ENCODE measurements at places on chromosomes 12 and 14. TPM values are rescaled to one million over a fixed set of nuclear protein-coding genes. Genes with fewer than 3 reads are reported as not detected.

DNA sequence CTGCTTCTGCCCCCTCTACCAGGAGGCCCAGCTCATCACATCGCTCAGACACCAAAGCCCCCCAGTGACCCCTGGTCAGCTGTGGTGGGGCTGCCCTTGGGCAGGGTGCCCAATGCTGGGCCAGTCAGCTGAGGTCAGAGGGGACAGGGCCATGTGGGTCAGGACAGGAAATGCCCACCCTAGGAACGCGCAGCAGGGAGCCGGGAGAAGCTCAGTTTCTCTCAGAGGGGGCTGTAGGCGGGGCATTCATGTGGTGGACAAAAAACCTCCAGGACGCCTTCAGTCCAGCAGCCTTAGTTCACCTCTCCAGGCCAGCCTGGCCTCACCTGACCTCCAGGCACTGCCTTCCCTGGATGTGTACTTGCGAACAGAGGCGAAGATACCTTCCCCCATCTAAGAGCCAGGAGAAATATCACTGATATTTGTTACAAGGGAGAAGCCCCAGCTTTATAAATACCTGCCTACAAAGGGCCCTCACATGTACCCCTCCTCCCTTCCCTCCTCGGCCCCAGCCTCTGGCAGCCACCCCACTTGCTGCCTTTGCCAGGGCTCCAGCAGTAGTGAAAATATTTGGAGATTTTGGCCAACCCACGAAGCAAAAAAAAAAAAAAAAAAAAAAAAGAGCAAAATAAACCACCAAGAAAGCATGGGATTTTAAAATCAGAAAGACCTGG, 41.9 kb upstream of the PLEKHG6 start:
- no peak for DNase-seq

The SLC38A4 gene
- 0.46 TPM for total RNA-seq

The SLC25A21 gene
- 2.0 TPM for total RNA-seq

The TAS2R8 gene
- total RNA-seq, result not detected

DNA sequence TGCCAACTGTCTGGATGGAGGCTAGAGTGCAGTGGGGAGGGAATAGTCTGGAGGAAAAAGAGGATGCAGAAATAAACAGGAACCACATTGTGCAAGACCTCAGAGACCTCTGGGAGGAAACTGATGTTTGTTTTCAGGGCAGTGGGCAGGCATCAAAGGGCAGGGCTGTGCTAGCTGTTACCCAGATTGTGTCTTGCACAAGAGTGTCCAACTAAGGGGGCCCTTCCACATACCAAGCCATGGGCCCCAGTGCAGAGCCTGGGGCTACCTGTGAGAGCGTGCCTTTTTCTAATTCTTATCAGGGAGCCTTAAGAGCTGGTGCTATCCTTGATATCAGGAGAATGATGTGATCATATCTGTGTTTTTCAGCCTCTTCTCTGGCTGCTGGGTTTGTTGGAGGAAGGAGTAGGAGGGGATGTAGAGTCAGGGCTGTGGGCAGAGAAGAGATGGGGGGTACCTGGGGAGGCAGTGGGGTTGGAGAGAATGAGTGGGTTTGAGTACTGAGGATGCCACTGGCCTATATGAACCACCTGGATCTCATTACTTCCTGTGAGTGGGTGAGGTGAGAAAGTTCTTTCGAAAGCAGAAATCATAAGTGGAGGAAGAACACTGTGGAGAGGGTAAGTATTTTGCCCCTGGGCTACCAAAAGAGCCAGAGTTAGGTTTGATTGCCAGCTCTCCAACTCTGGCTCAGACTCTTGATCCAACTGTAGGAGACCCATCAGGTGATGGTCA, 259.2 kb upstream of the CRY1 start:
- no peak for DNase-seq

The PTPRR gene
- 0.78 TPM for total RNA-seq

- DNase-seq, result no peak
Observed at GRCh38 chr12:65666876-65667275, 157.4 kb upstream of the HMGA2 start.

DNA sequence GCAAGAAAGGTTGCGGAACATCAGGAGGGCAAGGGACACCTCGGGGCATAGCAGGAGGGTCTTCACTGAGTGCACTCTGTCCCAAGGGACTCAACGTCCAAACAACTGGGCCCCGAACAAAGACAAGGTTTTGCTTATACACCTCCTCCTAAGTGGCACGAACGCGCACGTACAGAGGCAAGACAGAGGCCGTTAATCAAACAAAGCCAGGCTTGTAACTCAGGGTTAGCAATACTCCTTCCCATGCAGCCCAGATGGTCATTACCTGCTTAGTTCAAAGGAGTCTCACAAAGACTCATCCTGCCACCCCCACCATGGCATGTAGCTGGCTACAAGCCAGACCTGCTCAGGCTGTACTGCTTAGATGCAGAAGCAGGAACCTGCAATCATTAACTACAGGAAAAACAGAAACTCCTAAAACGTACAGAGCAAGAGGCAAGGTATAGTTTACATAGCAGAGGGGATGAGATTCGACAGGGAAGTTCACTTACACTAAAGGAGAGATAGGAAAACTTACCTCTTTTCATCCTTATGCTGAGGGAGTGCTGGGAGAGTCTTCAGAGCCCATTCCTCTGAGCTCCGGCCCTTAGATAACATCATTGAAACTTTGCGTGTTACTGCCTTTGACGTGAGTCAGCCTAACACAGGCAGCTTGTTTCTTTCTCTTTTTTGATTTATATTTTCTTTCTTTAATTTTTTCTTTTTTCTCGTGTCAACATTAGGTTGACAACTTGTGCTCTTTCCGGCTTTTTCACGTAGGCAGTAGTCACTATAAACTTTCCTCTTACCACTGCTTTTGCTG, 1319.1 kb downstream of the TMEM121 start:
- DNase-seq, result peak; percentile 61

DNA sequence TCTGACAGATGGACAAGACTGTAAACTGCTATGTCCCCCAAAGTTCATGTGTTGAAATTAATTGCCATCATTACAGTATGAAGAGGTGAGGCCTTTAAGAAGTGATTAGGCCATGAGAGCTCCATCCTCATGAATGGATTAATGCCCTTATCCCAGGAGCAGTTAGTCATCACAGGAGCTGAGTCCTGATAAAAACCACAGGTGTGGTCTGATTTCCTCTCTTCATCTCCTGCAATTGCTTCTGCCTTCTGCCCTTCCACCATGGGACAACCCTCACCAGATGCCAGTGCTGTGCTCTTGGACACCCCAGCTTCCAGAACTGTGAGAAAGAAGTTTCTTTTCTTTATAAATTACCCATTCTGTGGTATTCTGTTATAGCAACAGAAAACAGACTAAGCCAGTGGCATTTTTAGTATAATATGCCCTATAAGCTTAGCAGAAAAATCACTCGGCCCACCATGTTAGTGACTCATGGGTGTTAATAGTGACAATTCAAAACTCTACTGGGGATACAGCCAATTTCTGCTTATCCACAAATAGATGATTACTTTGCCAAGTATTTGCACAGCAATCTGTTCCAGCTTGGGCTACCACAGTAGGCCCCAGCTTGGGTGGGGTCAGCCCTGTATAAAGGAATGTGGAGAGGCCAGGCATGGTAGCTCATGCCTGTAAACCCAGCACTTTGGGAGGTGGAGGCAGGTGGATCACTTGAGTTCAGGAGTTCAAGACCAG, 129.0 kb upstream of the BCL2L14 start:
- DNase-seq, result no peak

GRCh38 chr12:22677781-22678574, 53.0 kb downstream of the ETNK1 start:
- DNase-seq, result no peak

DNA sequence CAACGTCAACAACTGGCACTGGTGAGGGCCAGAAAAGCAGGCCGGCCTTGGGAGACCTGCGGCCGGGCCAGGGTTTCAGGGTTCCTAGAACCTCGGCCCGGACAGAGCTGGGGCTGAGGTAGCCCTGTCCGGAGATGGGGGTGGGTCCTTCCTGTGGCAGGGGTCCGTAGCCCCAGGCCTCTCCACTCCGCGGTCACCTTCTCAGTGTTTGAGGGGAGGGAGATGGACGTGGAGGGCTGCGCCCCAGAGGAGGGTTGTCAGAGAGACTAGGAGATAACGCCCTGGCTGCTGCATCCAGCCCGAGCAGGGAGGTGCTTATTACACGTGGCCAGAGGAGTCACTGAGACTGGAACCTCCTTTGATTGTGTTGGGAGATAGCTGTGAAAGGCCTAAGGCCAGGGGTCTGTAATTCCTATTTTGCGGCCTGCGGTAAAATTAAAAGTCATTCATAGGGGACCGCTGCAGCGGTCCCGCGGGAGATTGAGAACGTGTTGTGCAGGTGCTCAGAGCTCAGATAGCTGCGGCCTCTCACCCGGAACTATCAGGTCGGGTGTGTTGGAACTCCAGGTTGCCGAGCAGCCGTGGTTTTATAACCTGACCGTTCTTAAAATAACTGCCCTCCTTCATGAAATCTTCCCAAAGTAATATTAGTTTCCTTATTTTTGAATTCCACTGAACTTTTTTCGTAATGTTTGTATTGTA, 507 bp downstream of the AHSA1 start:
- no peak for DNase-seq

DNA sequence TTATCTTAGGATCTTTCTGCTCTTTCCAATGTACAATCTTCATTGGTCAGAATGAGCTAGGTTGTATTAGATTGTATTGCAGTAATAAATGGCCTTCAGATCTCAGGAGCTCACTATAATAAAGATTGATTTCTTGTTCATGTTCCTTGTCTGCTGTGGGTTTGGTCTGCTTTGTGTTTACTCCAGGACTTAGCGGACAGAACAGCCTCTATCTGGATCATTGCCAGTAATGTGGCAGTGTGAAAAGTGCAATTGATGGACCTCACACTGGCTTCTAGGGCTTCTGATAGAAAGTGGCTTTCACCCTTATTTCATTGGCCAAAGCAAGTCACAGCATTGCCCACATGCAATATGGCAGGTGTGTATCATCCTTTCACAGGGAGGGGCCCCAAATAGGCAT, 81.2 kb downstream of the BTG1 start:
- no peak for DNase-seq

GRCh38 chr12:58750484-58750883, 169.8 kb downstream of the LRIG3 start:
- DNase-seq, result no peak

The HPD gene
- total RNA-seq, result 0.22 TPM

The TMPRSS12 gene
- not detected for total RNA-seq

The HOMEZ gene
- 7.8 TPM for total RNA-seq

- DNase-seq, result no peak
Observed at GRCh38 chr14:54010981-54011380, 54.4 kb upstream of the BMP4 start.

DNA sequence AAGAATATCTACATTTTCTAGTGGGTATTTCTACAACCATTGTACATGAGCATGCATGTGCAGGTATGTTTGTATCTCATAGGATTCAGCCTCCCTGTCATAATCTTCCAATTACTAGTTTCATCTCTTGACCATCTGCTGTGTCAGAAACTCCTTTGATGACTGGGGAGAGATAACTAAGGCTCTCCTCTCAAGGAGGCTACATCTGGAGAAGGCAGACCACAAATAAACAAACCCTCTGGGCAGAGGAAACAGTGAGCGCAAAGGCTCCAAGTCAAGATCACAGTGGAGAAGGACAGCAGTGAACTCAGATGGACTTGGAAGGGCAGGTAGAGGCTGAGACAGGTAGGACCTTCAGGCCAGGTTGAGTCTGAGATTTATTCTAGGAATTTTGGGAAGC, 166.4 kb downstream of the PELI2 start:
- no peak for DNase-seq

DNA sequence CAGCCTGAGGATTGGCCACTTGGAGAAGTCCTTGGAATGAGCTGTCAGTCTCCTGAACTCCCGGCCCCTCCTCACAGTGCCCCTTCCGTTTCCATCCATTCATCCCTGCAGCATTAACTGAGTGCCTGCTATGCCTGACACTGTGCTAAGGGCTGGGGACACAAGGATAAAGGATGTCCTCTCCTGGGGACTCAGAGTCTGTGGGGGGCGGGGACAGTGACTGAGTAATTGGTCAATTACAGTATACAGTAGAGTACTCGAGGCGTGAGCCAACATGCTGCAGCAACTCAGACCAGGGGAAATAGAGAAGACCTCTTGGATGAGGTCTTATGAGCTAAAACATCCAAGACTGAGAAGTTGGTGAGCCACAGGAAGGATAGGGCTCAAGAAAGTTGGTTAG, 43.4 kb upstream of the PWP1 start:
- DNase-seq, result no peak

DNA sequence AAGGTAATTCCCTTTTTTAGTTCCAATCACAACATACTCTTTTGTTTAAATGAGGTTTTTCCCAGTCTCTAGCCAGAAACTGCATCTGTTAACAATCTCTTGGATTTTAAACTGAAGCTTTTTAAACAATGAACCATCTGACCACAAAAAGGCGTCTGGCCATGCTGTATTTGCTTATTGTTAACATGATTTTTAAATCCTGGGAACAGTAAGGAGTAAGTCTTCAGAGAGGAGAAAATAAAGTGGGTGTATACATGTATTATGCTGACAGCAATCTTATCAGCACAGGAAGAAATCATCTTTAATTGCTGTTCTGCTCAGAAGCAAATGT, 106.2 kb downstream of the DAAM1 start:
- DNase-seq, result no peak

The RDH12 gene
- total RNA-seq, result not detected

DNA sequence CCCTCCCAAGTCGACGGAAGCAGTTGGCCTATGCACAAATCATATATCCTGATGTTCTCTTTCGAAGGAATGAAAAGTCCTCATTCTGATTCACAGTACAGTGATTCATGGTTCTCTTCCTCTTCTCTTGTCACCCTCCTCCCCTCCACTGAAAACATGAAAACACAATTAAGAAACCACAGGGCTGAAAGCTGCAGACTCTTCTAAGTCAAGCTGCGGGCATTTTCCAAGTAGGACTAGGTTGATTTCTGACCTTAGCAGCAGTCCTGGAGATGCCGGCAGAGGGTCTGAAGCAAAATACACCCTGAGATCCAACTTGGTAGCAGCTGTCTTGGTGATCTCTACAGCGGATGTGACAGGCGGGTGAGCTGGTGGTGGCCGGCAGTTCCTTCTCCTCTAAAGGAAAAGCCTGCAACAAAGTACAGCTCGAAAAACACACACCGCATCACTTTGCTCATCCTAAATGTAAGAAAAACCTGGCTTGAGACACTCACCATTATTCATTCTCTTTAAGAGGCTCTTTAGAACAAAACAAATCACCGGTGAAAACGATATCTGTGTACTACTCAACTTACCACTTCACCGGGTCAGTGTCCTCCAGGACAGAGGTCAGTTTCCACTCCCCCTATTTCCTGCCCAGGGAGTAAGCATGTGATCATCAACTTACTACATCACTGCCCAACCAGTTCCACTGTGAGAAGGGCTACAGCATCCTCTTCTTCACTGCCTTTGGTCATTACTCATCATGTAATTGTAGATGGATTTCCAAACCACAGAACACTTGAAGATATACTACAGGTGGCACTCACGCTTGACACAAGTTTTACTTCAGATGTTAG, 6.0 kb downstream of the TMCC3 start:
- no peak for DNase-seq

The KLRD1 gene
- not detected for total RNA-seq

The RNASE1 gene
- total RNA-seq, result not detected
